ENCODE measurements at places on chromosomes 11 and 22.

DNA sequence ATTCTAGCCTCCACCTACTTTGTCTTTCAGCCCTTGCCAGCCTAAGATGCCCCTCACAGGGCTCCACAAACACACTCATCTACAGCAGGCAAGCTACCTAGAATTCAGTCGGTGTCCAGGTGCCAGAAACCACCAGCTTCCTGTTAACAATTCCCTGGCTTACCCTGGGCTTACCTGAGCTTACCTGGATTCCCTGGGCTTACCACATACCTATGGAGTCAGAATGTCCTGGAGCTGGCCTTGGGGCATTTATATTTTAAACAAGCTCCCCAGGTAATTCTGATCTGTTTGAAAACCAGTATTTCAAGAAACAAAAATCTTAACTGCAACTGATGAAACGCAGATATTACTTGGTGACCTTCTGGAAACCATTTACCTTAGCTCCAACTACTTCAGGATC lies 123.6 kb downstream of the SLC1A2 start:
- DNase-seq, result no peak

DNA sequence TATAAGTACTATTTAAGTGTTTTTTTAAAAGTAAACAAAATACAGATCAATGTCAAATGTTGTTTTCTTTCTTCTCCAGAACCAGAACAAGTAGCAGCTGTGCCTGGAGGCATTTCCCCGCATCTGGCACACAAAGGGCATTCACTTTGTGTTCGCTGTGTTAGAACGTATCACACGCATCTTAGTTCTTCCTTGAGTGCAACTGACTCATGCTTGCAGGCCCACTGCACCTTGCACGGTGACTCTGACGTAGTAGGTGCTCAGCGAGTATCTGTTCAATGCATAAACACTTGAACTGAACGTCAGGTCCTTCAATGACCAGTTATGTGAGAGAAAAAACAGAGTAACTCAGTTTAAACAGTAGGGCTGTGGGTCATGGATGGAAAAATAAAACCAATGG lies 3.5 kb downstream of the IFT27 start:
- DNase-seq, result no peak

GRCh38 chr11:63240791-63241379 lies 2.5 kb downstream of the SLC22A25 start:
- DNase-seq, result no peak

GRCh38 chr11:64095273-64095817 lies 59.6 kb downstream of the FLRT1 start:
- DNase-seq, result peak; percentile 49

DNA sequence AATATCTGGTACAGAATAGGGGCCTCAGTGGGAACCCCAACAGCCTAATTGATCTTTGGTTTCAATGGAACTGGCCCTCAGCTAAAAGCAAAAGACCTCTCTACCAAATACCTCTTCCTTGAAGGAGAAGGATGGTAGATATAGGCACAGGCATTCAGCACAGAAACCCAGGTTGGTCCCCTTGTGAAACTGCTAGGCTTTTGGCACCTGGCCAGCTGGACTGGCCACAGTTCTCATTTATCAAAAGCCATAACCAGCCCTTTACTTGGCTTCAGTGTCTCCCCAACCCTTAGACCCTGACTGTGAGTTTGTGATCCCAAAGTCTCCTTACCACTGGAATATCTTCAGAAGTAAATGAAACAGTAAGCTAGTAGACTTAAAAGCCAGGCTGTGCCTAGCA lies 152.9 kb downstream of the TENM4 start:
- no peak for DNase-seq

DNA sequence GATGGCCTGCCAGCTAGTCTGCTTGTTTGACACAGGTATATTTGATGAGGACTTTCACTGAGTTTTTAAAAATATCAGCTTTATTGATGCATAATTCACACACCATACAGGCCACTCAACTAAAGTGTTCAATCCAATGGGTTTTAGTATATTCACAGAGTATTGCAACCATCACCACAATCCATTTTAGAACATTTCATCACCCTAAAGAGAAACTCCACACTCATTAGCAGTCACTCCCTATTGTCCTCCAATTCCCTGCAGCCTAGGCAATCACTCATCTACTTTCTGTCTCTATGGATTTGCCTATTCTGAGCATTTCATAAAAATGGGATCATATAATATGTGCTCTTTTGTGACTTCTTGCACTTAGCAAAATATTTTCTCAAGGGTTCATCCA lies 397.9 kb upstream of the NARS2 start:
- no peak for DNase-seq

DNA sequence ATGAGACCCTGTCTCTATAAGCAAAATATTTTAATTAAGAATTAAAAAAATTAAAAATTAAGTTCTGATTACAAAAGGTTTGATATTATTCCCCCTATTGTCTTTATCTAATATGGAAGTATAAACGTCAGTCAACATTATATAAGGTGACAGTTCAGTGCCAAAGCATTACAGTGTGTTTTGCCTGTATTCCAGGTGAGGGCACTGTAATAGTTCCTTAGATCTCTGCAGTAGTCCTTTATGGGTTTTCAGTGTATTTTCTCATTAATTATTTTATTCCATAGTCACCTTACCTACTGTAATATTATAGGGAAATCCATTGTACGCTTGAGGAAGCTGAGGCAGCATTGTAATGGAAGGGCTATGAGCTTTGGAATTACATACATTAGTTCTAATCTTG lies 33.0 kb downstream of the FAR1 start:
- DNase-seq, result no peak

GRCh38 chr11:126662035-126662790 lies 306.7 kb downstream of the ST3GAL4 start:
- no peak for DNase-seq

DNA sequence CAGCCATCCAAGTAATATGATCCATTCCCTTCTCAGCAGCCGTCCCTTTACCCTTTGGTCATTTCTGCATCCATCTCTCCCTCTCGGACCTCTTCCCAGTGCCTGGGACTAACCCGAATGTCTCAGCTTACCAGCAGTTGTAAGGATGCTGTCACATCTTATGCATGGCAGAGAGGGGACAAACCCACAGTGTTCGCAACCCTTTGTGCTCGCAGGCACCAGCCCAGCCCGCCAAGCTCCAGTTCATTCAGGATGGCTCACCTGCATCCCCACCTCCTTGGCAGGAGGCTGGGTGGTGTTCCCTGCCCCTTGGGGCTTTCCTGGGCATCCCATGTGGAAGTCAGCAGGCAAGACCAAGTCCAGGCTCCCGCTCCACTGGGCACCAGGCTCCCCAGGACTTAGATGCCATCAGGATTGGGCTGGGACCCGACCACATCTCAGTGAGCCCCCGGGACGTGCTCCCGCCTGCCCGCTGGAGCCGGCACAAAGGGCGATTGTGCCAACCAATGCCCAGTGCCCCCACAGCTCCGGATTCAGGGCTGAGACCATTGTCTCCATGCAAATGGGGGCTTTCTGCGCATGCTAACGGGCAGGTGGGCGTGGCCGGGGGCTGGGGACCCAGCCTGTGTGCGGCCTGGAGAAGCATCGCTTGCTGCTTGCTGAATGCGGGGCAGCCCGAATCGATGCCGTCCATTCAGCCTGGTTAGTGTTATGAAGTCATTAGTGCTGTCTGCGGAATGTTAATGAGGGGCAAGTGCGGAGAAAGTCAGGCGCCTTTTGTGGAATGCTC lies 108.6 kb downstream of the KCNQ1OT1 start:
- no peak for DNase-seq

GRCh38 chr22:27438271-27438980 lies 363.1 kb downstream of the MN1 start:
- no peak for DNase-seq

DNA sequence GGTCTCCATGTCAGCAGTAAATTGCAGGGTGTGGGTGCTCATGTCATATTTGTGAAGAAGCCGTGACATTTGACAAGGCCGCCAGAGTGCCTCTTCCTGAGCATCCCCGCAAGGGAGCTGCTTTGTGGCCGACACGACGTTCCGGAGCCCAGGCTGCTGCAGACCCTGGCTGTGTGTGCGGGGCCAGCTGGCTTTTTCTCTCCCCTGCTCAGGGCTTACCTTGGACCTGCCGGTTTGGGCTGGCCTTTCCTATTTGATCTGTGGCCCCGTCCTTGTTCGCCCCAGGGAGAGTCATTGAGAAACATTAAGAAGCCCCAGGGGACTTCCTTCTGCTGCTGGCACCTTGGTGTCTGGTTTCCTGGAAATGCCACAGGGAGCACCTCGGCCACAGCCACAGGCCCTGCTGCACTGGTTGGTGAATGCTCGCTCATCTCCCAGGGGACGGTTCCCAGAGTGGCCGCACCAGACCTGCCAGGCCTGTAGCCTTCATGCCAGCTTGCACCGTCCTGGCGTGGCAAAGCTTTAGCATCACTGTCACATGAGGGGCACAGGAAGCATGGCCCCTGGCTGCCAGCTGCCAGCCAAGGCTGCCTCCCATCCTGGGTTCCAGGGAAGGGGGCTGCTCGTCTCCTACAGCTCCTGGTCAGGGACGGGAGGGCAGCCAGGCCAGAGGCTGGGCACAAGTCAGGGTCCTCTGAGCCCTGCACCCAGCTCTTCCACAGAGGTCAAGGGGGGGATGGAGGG lies 5.4 kb downstream of the GRK2 start:
- DNase-seq, result no peak

DNA sequence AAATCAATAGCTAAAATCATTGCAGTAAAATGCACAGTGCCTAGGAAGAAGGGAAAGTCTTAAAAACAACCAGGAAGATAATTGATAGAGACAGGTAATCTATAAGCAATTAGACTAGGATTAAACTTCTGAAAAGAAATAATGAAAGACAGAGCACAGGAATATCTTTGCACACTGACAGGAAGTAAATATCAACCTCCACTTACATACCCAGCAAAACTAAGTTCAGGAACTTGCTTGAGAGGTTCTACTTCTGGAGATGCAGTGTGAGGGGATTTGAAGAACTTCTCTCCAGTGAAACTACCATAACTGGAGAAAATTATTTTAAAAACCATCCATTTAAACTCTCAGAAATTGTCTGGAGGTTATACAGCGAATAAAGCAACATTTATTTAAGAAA lies 104.1 kb downstream of the EHF start:
- no peak for DNase-seq

- peak; percentile 64 for DNase-seq
Measured at GRCh38 chr22:49450498-49450897, 377.2 kb downstream of the BRD1 start.

- DNase-seq, result peak; percentile 84
Measured at GRCh38 chr22:45493286-45493771, 9.4 kb upstream of the FBLN1 start.

GRCh38 chr22:32985899-32986765 lies 72.0 kb downstream of the SYN3 start:
- DNase-seq, result no peak

DNA sequence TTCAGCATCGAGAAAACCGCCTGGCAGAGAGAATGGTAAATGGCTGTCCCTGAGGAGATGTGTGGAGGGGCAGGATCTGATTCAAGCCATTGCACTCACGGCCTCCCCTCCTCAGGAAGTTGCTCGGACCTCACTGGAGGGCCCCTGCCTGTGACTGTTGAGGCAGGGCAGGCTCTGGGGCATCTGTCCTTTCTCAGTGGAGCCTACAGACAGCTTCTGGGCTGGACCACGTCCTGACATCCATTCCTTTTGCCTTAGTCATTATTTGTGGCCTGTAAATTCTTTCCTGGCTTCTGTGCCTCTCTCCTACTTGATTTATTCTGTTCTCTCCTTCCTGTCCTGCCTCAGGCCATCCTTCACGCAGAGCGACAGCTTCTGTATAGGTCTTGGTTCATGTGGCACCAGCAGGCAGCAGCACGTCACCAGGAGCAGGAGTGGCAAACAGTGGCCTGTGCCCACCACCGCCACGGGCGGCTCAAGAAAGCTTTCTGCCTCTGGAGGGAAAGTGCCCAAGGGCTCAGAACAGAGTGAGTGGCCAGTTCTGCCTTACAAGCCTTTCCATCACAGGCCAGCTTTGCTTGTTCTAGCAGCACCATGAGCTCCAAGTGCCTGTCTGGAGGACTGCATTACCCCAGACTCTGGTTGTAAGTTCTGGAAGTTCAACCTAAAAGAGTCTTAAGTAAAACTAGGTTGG lies 59.6 kb downstream of the PISD start:
- no peak for DNase-seq

DNA sequence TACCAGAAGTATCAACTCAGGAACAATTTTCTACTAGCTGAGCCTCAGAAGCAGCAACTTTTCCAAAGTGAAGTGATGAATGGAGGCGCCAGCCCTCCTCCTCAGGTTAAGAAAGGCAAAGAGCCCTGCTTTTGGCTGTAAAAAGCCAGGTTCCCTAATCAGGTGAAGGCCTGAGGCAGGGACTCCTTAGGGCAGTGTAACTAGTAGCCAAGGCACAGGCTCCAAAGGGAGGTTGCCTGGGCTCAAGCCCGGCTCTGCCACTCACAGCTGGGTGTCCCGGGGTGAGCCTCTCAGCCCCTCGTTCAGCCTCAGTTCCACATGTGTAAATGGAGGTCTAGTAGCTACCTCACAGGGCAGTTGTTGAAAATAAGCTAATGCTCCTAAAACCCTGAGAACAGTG lies 19.5 kb downstream of the TSKU start:
- no peak for DNase-seq

- DNase-seq, result no peak
Measured at GRCh38 chr11:77374611-77375031, 73.1 kb upstream of the GDPD4 start.

DNA sequence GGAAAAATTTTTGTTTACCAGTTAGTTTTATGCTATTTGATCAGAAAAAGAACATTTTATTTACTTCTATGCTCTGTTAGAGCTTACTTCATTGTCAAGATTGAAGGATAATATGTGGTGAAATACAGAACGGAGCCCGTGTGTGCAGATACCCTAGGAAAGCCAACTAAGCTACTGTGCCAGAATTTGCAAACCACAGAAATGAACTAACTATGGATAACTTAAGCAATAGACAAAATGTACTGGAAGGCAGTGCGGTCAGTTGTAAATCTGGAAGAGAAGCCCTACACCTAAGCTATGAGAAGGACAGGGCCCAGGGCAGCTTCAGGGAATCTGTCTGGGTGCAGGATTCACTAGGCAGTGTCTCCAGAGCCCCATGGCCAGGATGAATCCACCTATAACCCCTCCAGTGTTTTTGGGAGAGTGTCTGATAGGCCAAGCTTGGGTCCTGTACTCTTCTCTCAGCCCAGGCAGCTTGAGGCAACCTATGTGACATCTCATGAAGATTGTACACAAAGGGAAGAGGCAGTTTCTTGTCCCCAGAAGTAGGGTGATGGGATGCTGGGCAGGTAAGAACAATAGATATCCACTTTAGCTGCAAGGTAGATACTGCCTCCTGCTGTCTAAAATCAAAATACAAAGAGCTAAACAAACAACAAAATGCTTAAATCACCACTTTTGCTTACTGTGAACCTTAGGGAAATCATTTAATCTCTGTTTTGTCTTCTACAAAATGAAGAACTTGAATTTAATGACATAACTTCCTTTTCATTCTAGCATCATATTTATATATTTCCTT lies 12.1 kb downstream of the MMP7 start:
- no peak for DNase-seq

- DNase-seq, result no peak
Measured at GRCh38 chr11:71435278-71435951, 12.8 kb downstream of the DHCR7 start.

DNA sequence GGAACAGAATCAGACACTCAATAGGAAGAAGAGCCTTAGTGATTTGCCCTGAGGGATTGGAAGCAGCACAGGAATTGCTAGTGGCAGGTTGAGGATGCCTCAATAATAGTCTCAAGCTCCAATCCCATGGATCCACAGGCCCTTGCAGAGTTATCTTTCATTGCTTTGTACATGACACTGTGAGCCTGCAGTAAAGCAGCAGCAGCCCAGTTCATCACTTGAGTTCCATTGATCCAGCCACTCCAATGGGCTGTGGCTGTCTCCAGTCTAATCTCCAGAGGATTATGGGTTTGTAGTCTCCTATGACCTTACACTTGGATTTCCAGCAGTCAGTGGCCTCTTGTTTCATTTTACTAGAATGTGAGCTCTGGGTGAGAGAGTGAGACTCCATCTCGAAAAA lies 45.4 kb downstream of the AAMDC start:
- no peak for DNase-seq

Data from NCI-H2171 (cell line).